Choroid plexus epithelial cell (primary cell): ENCODE measurements at places on chromosomes 5 and 9.

DNA sequence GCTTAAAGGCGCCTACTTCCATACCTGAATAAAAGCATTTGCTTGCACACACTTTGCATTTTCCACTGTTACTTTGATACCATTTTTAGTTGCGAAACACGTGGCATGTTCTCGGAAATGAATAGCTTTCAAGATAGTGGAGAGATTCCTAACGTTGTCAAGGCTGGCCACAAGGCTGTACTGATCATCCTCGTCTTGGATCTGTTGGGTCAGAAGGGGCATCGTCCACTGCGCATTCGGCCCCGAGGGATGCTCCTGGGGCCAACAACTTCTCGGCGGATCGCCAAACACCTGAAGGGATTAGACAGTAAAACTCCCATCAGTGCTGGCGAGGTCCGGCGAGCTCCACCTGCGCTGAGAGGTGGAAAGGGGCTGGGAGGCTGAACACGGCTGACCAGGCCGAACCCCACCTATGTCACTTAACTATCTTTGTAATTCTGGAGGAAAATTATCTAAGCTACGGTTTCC, 599 bp downstream of the RAD1 start:
- DNase-seq: peak; percentile 58

DNA sequence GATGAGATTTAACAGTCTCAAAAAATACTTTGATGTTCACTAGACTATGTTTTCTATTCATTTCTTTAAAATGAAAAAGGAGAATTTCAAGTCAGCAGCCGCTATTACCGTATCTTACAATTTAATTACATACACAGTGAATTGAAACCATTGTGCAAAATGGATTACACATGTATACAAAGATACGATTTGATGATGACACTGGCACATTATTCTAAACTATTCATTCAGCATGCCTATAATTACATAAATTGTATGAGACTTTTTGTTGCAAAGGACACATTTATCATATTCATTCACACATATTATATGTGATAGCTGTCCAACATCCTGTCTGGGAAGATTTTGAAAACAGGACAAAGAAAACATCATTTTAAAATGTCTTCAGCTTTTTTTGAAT, 118.3 kb upstream of the VCAN start:
- DNase-seq: no peak

DNA sequence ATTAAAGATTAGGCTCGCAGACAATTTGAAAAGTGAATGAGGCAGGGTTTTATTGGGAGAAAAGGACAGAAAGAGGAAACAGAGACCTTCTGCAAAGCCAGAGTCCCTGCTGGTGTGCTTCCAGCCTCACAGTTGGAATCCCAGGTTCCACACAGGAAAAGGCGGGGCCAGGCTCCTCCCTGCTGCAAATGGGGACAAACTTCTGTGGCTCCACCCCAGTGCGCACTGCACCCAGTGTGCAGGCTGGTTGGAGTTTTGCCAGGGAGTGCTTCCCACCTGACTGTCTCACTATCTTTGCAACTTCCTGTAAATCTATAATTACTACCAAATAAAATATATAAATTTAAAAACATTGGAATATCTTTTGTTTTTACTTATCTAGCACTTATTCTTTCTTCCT, 386.0 kb upstream of the GRIN3A start:
- DNase-seq: no peak

DNA sequence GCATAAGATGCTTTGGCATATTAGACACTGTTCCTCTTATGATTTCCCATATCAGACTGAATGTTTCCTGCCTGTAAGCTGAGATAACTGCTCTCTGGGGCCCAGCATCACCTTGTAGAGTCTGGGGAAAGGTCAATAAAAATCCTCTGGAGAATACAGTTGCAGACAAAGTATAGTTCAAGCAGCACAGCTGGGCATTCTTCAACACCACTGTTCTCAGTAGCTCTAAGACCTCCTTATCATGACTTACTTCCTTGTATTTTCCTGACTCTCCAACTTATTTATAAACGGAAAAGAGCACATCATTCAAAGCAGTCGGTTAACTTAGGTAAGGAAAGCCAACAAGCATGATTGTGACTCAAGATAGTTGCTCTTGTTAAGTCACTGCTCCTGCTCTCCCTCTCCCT, 208.7 kb upstream of the RASEF start:
- DNase-seq: no peak

- no peak for DNase-seq
These were observed 987.6 kb downstream of the PTPRD start for GRCh38 chr9:9625248-9625647.

DNA sequence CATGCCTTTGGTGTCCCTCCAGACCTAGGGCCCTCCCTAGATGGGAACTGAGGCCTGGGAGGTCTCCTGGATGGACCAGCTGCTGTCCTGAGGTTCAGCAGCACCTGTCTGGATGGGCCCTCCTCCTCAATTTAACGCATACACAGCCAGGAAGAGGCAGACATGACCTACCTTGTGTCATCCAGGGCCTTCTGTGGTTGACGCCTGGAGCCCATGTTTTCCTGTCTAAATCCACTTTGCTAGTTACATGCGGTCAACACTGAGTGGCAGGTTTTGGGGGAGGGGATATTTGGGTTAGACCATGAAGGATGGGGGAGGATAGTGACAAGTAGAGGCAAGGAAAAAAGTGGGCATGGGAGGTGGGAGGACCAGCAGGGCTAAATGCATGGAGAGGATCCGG, 3.1 kb upstream of the STC2 start:
- DNase-seq: no peak

DNA sequence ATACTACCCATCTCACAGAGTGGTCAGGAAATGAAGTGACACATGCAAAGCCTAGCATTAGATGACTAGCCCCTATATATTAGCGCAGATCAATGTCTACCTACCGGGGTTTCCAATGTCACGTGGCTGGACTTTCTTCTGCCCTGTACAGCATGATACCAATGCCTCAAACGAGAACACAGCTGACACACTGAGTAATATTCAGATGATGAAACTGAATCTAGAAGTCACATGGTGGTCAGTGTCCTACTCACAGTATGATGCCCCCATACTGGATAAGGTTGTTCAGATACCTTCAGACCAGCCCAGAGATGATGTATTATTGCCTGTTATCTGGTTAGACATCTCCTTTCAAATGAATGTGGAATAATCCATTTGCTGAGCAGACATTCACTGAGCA, 71.1 kb upstream of the FRRS1L start:
- DNase-seq: no peak

DNA sequence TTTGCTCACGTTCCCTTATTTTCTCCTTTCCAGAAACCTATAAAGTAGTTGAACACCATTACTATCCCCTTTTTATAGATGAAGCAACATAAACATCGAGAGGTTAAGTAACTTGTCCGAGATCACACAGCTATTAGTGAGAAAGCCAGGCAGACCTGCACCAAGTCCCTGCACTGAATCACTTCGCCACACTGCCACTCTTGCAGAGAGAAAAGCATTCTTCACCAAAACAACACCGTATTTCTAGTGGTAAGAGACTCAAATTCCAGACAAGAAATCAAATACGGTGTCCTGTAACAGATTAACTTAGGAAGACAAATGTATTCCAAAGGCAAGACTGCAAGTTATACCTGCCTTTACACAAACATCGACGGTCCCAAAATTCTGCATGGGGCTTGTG, 82.0 kb upstream of the DMRT1 start:
- DNase-seq: no peak

- no peak for DNase-seq
These were observed 253.4 kb upstream of the ANKH start for GRCh38 chr5:15124871-15125568.

- no peak for DNase-seq
These were observed 134.1 kb downstream of the SEMA6A start for GRCh38 chr5:116440457-116441001.

DNA sequence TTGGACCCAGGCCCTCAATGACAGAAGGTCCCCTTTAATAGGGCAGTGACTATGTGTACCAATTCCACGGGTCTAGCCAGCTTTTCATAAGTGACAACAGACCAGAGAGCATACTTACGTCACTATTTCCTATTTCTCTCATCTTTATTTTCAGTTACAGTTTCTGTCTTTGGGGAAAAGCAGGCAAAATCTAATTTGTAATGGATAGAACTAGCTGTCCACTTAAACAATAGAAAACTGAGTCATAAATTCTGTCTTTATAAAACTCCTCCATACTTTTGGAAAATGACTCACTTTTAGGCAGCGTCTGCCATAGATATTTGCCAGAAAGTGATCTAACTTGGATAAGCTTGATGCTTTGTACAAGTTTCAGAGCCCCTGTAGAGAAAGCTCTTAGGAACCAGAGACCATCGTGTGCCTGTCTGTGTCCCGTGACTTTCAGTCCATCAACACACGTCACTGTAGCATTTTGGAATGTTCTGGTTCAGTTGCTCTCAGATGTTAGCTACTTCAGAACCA, 101.9 kb downstream of the F2RL2 start:
- DNase-seq: peak; percentile 14

DNA sequence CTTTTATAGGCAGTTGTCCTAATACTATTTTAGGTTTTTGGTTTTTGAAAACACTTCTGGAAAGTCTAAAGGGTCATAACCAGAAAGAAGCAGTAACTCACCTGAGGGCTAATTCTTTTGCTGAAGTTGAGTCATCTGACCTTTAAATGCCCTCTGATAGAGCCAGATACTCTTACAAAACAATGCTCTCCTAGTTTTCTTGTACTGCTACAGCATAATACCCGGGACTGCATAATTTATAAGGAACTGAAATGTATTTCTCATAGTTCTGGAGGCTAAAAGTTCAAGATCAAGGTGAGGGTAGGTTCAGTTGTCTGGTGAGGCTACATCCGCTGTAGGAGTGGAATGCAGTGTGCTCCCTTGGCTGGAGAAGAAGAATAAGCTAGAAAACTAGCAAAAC, 670.3 kb downstream of the TLE4 start:
- DNase-seq: no peak

GRCh38 chr5:74648835-74649293, 8.3 kb upstream of the ENC1 start:
- DNase-seq: peak; percentile 80

DNA sequence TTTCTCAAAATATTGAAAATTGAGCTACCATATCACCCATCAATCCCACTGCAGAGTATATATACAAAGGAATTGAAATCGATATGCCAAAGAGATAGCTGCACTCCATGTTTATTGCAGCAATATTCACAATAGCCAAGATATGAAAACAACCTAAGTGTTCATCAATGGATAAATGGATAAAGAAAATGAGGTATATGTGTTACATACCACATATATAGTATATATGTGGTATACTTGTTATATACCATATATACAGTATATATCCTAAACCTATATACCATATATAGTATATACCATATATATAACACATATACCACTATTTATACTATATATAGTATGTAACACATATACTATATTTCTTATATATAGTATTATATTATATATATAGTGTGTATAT, 313.3 kb downstream of the ZNF608 start:
- no peak for DNase-seq

GRCh38 chr5:154652746-154653417, 102.3 kb upstream of the LARP1 start:
- peak; percentile 38 for DNase-seq

DNA sequence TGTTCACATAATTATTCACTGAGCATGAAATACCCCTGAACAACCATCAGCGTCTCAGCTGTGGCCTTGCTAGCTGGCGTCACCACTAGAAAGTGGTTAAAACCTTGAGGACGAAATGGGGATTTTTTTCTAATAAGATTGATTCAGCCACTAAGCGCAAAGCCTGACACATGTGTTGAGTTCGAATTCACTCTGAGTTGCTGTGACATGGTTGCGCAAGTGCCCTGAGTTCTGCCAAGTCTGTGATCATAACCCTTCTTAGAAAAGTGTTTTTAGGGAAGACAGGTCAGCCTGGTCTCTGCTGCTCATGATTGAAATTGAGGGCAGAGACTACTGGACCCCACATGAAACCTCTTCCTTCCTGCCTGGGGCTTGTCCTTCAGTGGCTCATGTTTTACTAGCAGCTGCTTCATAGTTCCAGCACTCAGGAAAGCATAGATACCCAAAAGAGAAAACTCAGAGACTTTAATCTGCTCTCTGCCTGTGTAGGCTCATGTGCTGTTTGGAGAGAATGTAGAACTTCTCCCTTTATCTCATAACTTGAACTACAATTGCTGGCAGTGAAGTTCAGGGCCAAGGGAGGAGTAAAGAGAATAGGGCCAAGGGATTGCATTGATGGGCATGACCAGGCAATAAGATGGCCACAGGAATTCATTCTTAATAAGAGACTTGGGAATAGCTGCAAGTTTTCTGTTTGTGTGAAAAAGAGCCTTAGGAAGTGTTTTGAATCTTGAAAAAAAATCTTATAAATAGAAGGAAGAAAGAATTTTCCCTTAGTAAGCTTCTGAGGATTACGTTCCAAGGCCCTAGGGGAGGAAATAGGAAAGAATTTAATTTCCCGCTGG, 66.8 kb upstream of the CXCL14 start:
- no peak for DNase-seq

DNA sequence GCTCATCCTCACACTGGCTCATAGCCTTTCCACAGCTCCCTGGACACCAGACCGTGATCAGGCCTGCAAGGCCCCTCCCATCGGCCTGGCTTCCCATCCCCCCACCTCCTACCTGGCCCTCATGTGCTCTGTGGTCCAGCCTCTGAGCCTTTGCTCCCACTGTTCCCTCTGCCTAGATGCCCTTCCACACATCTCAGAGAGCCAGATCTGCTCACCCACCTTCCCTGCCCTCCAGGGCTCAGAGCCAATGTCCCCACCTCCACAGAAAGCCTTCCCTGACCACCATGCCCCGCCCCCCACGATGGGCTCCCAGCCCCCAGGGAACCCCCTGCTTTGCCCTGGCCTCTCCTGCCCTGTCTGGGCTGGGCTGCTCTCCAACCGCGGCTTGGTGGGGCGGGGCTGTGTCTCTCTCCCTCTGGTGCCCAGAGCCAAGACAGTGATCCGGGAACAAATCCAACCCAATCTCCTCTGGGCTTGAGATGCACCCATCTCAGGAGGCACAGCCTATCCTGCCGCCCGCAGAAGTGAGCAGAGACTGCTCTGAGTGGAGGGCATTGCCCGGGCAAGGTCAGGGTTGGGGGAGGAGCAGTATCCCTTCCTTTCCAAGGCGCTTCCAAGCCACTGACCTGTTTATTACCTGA, 1.6 kb downstream of the NINJ1 start:
- peak; percentile 51 for DNase-seq
